ENCODE measurements at places on chromosomes 12 and 14. TPM values are rescaled to one million over a fixed set of nuclear protein-coding genes. Genes with fewer than 3 reads are reported as not detected.

Gene PRH2
- not detected for total RNA-seq

Gene ANO2
- not detected for total RNA-seq

Gene GALNT9
- 0.49 TPM for total RNA-seq

DNA sequence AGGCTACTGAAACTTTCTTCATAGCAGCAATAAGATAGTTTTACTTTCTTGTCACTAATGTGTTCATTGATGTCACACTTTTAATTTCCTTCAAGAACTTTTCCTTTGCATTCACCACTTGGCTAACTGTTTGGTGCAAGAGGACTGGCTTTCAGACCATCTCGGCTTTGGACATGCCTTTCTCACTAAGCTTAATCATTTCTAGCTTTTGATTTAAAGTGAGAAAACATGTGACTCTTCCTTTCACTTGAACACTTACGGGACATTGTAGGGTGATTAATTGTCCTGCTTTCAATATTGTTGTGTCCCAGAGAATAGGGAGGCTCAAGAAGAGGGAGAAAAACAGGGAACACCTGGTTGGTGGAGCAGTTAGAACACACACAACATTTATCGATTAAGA lies 41.9 kb downstream of the IFNG start:
- no peak for DNase-seq

GRCh38 chr14:76271041-76271755 lies 104.7 kb upstream of the ESRRB start:
- no peak for DNase-seq

DNA sequence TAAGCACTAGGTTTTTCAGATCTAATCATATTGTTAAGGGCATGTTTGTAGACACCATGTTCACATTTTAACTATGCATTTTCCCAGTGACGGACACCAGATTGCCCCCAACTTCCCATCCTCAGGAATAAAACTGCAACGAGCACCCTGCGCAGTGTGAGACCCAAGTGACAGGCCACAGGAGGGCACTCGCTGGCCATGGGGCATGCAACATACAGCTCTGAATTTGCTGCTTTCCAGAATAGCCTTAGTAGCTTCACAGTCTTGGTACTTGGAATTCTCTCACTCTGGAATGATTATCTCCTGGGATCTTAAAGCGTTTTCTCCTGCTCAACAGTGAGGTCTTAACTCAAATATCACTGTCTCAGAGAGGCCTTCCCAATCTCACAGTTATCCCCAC lies 972 bp upstream of the DDX47 start:
- DNase-seq: no peak
